ENCODE measurements at places on chromosomes 6 and 20.

DNA sequence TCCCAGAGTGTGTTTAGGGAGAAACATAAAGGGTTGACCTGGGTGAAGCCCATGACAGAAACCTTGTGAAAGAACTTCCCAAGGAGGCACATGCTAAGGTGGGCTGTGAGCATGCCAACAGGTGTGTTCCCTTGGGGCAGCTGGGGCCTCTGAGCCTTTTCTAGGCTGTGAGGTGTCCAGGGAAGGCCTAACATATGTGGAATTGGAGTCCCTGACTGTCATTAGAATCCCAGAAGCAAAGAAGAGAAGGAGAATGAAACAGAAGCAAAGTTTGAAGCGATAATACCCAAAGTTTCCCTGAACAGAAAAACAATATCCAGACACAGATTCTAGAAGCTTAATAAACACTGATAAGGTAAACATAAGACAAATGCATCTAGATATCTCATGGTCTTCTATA is 143.3 kb downstream of the CD83 start:
- no peak for DNase-seq

- no peak for DNase-seq
Observed at GRCh38 chr20:998231-998830, 3.8 kb downstream of the RSPO4 start.

DNA sequence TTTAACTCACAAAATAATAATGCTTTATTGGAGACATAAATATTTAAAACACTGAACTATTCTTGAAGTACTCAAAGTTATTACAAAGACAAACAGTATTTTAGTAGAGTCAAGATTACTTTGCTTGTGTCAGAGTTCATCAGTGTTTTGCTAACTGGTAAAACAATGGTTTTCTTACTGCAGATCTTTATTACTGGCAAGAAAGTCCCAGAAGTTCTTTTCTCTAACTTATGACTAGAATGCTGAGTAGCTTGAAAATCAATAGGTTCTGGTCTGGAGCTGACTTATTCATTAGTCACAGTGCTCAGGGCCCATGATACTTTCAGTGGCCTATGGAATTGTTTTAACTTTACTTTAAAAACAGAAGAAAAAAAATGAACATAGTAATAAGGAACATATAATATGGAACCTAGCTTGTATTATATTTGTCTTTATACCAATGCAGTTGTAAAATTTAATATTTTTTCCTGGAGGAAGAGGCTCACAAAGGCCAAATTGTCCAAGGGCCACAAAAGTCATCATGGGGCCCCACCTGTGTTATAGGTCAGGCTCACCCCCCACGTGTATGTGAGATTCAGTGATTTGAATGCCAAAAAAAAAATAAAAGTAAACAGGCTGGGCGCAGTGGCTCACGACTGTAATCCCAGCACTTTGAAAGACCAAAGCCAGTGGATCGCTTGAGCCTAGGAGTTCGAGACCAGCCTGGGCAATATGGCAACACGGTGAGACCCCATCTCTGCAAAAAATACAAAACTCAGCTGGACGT is 53.3 kb downstream of the PLEKHG1 start:
- DNase-seq = no peak

GRCh38 chr6:126529637-126530362 is 189.9 kb downstream of the CENPW start:
- DNase-seq = no peak

DNA sequence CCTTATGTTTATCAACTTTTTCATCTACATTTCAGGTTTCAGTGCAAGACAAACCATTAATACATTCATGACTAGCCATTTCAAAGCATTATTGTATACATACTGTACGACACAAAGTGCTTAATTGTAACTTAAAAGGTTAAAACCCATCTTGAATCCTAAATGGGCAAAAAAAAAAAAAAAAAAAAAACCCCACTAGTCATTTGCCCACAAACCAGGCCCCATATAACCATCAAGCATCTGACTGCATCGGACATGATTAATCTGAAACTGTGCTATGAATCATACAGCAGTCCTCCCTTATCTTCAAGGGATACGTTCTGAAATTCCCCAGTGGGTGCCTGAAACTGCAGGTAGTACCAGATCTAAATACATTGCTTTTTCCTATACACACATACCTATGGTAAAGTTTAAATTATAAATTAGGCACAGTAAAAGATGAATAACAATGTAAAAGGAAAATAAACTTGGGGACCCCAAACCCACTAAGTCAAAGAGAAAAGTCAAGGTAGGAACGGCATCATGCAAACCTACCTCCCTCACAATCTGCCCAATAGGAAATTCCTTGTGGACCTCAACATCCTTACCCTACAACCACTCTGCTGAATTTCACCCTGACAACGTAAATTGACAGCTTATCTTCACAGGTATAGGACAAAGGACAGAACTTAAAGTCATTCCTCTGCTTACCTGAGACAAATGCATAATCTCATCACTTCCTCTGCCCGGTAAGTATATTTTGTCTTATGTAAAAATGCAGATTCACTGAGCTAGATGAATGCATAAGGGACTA is 14.3 kb downstream of the B4GALT5 start:
- DNase-seq = no peak

DNA sequence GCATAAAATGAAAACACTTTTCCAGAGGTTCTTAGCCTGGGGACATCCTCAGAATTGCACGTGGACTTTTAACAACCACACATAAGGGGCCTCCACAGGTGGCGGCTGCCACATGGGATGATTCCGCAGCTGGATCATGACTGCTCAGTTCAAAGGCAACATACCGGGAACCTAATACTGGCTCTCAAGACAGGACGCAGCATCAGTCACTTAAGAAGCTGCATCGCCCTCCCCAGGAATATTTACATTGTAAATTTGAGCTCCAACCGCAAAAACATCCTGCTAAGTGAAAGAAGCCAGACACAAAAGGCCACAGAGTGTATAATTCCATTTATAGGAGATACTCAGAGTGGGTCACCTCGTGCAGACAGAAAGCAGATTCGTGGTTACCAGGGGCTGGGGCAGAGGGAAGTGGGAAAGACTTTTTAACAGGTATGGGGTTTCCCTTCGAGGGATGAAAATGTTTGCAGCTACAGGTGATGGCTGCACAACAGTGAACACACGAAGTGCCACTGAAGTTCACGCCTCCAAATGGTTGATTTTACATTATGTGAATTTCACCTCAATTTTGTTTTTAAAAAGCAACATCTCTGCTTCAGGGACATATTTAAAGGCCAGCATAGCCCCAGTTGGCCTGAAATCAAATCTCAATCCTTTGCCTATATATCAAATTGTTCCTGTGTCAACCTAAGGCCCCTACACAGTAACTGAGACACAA is 141.5 kb downstream of the BMP7 start:
- DNase-seq = no peak
